ENCODE measurements at places on chromosomes 4 and X.

- DNase-seq = no peak
Observed at GRCh38 chr4:138553001-138553845, 311.1 kb upstream of the SLC7A11 start.

- DNase-seq = no peak
Observed at GRCh38 chr4:14620567-14621141, 381.6 kb upstream of the CPEB2 start.

DNA sequence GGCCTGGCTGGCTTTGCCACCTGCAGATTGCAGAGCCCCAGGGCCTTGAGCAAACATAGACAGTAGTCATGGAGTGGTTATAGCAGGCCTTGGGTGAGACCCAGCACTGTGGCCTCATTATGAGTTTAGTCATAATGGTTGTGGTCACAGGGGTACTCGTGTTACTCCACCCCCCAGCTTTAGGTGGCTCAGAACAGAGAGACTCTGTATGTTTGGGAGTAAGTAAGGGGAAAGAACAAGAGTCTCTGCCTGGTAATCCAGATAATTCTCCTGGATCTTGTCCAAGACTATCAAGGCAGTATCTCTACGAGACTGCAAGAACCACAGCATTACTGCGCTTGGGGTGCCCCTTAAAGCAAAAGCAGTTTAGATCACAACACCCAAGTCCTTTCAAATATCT, 62.3 kb upstream of the SCRG1 start:
- DNase-seq = no peak

DNA sequence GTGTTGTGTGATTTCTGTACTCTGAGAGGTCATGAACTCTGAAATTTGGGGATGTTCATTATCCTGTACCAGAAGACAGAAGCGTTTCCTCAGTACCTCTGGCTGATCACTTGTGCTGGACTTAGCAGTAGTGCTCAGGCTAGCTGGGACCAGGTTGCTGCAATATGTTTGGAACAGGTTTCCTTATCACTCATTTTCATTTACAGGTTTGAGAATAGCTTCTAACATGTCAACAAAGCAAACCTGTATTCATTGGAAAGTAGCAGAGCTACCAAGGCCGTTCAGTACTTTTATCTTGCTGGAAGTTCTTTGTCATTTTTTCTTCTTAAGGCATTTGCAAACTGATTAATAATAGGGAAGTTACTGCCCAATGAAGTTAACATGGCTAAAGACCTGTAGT, 242.9 kb upstream of the ANKRD50 start:
- no peak for DNase-seq

DNA sequence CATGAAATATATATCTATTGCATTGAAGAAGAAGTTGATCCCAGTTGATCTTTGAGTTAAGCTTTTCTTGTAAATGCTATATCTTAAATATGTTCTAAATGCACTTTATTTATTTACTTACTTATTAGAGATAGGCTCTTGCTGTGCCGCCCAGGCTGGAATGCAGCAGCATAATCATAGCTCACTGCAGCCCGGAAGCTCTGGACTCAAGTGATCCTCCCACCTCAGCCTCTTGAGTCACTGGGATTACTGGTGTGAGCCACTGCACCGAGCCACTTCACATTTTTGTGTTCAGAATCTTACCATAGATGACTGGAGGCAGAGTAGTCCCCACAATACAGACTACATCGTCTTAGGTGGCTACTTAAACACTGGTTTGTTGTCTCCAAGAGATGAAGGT, 324.3 kb upstream of the SLIT2 start:
- DNase-seq = no peak
